ENCODE measurements at places on chromosomes 11 and 22.
A peak's percentile ranks its signal among the peaks of the same experiment; 100 is the strongest.

GRCh38 chr11:2420502-2421225 lies 20.1 kb downstream of the TSSC4 start:
- H3K27me3 ChIP-seq, result peaks cover 85% of the 10 kb centered on the region
- peak; percentile 67 for DNase-seq
- no peaks in the 10 kb centered on the region for H3K4me1 ChIP-seq
- no peaks in the 10 kb centered on the region for H3K36me3 ChIP-seq

DNA sequence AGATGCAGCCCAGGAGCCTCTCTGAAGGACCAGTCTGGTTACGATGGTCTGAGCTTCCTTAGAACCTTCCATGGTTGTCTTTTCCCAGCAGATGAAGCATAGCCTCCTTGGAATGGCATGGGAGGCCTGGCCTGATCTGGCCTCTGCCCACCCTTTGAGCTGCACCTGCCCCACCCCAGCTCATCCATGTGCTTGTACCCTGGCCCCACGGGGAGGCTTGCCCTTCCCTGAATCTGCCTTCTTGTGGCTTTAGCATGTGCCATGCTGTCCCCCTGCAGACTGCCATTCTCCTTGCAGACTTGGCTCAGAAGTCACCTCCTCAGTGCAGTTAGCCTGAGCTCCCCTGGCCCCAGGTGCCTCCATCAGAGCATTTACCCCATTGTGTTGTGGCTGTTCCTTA lies 62.5 kb downstream of the FBLN1 start:
- no peak overlapping the region for H3K4me3 ChIP-seq
- H3K27me3 ChIP-seq, result peaks cover 87% of the 10 kb centered on the region
- no peaks in the 10 kb centered on the region for H3K4me1 ChIP-seq
- no peak overlapping the region for H3K27ac ChIP-seq

DNA sequence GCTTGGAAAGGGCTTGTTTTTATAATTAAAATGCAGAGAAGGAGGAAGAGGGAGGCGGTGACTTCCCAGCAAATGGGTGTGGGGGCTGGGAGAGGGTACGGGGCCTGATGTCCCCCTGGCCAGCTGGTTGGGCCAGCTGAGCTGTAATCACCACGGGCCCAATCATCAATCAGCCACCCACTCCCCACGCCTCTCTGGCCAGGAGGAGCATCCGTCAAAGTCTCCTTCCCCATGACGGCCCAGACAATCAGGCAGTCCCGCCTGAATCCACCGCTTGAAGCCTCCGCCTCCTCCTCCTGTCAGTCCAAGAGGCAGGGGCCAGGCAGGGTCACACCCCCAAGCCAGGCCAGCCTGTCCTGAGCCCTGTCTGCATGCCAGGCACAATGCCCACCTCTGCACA lies 13.3 kb upstream of the CABP7 start:
- H3K27me3 ChIP-seq, result no peaks in the 10 kb centered on the region
- H3K36me3 ChIP-seq, result no peaks in the 10 kb centered on the region
- DNase-seq, result no peak
- H3K4me1 ChIP-seq, result no peaks in the 10 kb centered on the region
- H3K27ac ChIP-seq, result no peak overlapping the region

DNA sequence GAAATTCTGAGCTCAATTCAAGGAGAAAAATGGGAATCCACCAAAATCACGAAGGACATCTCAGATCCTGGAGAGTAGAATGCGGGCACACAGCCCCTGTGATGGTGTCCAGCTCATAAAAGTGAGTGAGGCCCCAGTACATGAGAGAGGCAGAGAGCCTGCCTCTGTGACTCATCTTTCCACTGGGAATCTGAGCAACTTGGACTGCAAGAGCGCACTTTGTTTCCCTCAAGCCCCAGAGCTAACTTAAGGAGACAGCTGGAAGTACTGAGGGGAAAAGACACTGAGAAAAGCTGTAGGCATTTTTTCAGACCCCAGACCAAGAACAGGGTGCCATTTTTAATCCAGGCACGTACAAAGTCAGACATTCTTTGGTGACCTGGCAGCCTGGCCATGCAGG lies 273.7 kb downstream of the C11orf87 start:
- no peaks in the 10 kb centered on the region for H3K27me3 ChIP-seq
- H3K36me3 ChIP-seq, result no peaks in the 10 kb centered on the region
- no peak overlapping the region for H3K27ac ChIP-seq

DNA sequence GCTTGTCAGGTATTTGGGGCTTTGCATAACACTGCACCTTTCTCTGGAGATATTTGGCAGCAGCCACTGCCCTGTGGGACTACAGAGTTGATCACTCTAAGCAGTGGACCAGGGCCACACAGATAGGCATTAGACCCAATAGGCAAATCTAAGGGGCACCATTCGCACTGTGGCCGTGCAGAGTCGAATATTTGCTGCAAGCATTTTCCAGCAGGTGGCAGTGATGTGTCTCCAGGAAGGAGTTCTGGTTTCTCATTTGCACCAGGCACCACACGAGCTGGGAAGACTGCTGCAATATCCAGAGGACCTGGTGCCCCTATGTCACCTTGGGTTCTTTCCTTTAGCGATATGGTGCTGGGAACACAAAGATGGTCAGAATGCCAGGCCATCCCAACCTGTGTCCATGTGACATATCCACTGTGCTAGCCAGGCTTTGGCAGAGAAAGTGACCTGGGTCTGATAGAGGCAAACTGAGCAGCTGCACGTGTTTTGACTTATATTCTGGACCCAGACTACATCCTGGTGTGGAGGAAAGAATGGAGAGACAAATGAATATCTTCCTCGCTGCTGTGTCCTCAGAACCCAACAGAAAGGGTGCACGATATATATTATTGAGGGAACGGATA lies 318.7 kb downstream of the BUD13 start:
- H3K4me1 ChIP-seq, result no peaks in the 10 kb centered on the region
- no peak overlapping the region for H3K27ac ChIP-seq
- no peaks in the 10 kb centered on the region for H3K36me3 ChIP-seq
- peak; percentile 41 for DNase-seq

DNA sequence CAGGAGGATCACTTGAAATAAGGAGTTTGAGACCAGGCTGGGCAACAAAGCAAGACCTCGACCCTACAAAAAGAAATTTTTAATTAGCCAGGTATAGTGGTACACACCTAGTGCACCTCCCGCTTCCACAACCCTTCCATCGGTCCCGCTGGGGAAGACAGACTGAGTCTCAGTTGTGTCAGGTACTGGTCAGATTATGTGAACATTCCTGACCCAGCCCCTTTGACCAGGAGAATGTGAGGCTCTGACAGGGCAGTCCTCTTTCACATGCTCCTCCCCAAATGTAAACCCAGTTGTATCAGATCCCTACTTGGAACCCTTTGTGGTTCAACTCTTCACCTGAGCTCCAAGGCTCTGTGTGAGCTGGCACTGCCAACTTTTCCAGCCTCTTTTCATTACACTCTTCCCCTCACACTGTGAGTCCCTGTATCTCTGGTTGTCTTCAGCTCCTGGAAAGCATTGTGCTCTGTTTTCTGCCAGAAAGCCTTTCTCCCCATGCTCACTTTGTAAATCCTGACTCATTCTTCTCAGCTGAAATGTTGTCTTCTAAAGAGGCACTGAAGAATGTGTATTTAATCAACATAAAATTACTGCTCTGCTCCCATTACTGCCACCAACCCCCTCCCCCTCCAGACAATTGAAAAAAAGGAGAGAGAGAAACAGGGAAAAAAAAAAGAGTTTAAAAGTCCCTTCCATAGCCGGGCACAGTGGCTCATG lies 2.1 kb upstream of the TTLL12 start:
- H3K36me3 ChIP-seq, result no peaks in the 10 kb centered on the region
- DNase-seq, result no peak
- no peak overlapping the region for H3K4me3 ChIP-seq
- no peak overlapping the region for H3K27ac ChIP-seq

DNA sequence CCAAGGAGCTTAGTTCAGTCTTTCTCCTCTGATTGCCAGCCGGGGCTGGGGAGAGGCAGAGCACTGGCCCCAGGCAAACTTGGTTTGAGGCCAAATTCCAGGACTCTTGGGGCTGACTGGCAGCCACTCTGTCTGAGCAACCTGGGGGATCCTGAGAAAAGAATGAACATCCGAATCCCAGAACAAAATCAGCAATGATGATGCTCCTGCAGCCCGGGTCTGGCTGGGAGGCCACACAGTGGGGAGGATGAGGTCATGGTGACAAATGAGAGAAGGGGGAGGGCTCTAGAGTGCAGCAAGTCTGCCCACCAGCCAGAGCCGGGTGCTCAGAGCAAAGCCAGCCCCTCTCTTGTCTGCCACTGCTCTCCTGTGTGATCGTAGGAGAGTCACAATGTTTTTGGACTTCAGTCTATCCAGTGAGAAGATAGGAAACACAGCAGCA lies 71.8 kb upstream of the PAX6 start:
- H3K4me3 ChIP-seq, result no peak overlapping the region
- no peaks in the 10 kb centered on the region for H3K4me1 ChIP-seq
- H3K27me3 ChIP-seq, result no peaks in the 10 kb centered on the region
- H3K36me3 ChIP-seq, result no peaks in the 10 kb centered on the region

GRCh38 chr11:116881143-116881542 lies 43.7 kb upstream of the APOA1 start:
- DNase-seq, result no peak
- H3K4me1 ChIP-seq, result no peaks in the 10 kb centered on the region
- H3K36me3 ChIP-seq, result no peaks in the 10 kb centered on the region
- H3K27me3 ChIP-seq, result no peaks in the 10 kb centered on the region

DNA sequence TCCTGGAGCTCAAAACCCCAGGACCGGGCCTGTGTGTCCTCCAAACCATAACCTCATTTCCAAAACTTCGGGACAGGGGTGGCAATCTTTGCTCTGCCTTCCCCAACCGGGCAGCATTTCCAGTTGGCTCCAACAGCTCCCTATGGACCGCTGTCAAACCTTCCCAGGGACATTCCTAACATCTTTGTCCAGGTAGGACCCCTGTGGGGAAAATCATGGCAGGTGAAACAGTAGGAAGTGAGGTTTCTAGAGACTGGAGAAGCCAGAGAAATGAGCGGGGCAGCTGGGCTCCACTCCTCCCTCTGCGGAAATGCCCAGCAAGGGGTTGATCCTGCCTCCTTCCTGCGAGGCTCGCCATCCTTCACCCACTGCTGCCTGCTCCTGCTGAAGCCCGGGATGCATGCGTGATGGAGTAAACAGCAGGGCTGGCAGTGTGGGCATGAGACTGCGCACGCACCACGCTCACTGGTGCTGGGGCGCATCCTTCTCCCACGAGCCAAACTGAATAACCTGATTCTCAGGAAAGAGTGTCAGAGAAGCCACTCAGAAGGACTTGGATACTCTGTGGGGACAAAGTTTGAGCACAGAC lies 136.4 kb downstream of the BUD13 start:
- H3K4me1 ChIP-seq, result no peaks in the 10 kb centered on the region
- no peak overlapping the region for H3K4me3 ChIP-seq
- no peaks in the 10 kb centered on the region for H3K36me3 ChIP-seq
- DNase-seq, result no peak
- no peaks in the 10 kb centered on the region for H3K27me3 ChIP-seq

- H3K4me1 ChIP-seq, result no peaks in the 10 kb centered on the region
- no peaks in the 10 kb centered on the region for H3K36me3 ChIP-seq
- DNase-seq, result no peak
- no peak overlapping the region for H3K4me3 ChIP-seq
Measured at GRCh38 chr11:122632181-122632824, 23.2 kb upstream of the UBASH3B start.

DNA sequence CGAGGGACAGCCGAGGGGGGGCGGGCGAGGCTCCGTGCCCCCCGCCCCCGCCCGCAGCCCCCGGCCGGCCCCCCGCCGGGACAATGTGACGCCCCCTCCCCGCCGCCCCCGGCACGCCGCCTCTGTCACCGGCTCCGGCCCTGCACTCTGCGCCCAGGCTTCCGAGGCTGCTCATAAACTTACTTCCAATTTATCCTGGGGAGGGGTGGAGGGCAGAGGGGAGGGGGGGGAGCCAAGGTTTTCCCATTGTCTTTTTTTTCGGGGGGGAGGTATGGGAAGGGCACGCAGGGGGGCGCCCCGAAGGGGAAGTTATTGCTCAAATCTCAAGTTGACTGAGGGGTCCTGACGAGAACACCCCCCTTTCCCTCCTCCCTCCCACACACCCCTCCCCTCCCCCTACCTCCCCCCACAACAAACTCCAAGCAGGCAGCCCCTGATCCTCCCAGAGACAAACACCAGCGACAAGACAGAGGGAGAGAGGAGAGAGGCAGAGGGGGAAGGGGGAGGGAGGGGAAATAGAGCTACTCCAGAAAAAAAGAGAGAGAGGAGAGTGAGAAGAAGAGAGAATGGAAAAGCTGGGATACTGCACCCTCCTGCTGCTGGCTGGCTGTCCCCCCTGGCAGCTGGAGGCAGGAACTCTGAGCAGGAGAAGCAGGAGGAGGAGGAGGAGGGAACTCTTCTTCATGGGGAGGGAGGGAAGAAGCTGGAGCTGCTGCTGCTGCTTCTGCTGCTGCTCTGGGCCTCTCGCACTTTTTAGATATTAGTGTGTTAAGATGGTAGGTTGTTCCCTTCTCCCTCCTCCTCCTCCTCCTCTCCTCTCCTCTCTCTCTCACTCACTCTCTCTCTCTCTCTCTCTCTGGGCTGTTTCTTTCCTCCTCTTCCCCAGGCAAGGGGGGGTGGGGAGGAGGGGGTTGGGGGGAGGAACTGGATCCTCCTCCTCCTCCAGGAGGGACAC lies 631 bp downstream of the PHF21A start:
- peaks cover 15% of the 10 kb centered on the region for H3K4me1 ChIP-seq
- peak overlapping the region; percentile 69 for H3K27ac ChIP-seq
- no peaks in the 10 kb centered on the region for H3K27me3 ChIP-seq

DNA sequence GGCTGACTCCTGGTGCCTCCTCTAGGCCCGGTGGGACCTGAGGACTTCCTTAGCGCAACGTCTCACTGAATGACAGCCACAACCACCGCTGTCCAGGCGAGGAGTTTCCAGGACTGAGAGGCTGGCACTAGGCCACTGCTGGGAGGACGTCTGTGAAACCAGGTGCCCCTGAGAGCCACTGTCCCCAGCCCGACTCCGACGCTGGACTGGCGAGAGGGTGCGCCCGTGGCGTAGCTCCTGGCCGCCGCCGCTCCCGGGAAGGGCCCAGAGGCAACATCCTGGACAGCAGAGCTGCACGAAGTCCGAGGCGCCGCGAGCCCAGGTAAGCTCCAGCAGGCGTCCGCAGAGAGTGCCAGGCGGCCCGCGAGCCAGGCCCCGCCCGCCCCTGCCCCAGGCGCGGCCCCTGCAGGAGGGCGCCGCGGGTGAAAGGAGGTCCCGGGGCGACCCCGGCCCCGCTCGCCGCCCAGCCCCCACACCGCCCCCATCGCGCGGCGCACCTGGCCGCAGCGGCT lies 525 bp downstream of the DGCR2 start:
- H3K36me3 ChIP-seq, result no peaks in the 10 kb centered on the region
- peak overlapping the region; percentile 99 for H3K4me3 ChIP-seq

- no peak overlapping the region for H3K27ac ChIP-seq
- no peaks in the 10 kb centered on the region for H3K4me1 ChIP-seq
- H3K27me3 ChIP-seq, result no peaks in the 10 kb centered on the region
- H3K36me3 ChIP-seq, result no peaks in the 10 kb centered on the region
- H3K4me3 ChIP-seq, result no peak overlapping the region
- no peak for DNase-seq
Measured at GRCh38 chr22:35177811-35178210, 79.5 kb upstream of the HMGXB4 start.

- no peak overlapping the region for H3K27ac ChIP-seq
- H3K36me3 ChIP-seq, result no peaks in the 10 kb centered on the region
- no peak overlapping the region for H3K4me3 ChIP-seq
- H3K4me1 ChIP-seq, result no peaks in the 10 kb centered on the region
- DNase-seq, result no peak
Measured at GRCh38 chr11:78371221-78371891, 46.3 kb downstream of the GAB2 start.

- peak overlapping the region; percentile 61 for H3K4me3 ChIP-seq
- no peaks in the 10 kb centered on the region for H3K27me3 ChIP-seq
- no peak for DNase-seq
- peaks cover 10% of the 10 kb centered on the region for H3K36me3 ChIP-seq
- H3K27ac ChIP-seq, result no peak overlapping the region
Measured at GRCh38 chr11:105033781-105034180, 1.2 kb downstream of the CASP1 start.

GRCh38 chr11:115707180-115707905 lies 203.1 kb upstream of the CADM1 start:
- H3K4me1 ChIP-seq, result no peaks in the 10 kb centered on the region
- DNase-seq, result no peak
- H3K27ac ChIP-seq, result no peak overlapping the region
- no peaks in the 10 kb centered on the region for H3K27me3 ChIP-seq
- no peak overlapping the region for H3K4me3 ChIP-seq
